ENCODE measurements at places on chromosomes 12 and 14.

DNA sequence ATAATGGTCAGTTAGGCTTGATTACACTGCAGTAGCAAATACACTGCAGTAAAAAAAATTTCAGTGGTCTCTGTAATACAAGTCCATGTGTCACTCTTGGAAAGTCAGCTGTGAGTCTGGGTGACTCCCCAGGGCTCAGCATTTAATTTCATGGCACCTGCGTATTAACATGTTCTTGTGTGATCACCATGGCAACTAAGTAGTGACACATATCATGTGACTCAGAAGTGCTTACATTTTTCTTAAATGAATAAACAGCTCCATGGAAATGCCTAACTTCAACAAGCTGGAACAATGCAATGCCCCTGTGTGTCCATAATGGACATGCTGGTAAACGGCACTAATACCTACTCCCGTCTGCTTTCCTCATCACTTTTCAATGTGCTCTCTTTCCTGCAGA lies 88.5 kb upstream of the ANO4 start:
- no peak for DNase-seq

GRCh38 chr14:26412421-26412820 lies 185.4 kb downstream of the NOVA1 start:
- no peak for DNase-seq

- DNase-seq, result no peak
Measured at GRCh38 chr14:36215217-36215598, 38.7 kb upstream of the PTCSC3 start.

DNA sequence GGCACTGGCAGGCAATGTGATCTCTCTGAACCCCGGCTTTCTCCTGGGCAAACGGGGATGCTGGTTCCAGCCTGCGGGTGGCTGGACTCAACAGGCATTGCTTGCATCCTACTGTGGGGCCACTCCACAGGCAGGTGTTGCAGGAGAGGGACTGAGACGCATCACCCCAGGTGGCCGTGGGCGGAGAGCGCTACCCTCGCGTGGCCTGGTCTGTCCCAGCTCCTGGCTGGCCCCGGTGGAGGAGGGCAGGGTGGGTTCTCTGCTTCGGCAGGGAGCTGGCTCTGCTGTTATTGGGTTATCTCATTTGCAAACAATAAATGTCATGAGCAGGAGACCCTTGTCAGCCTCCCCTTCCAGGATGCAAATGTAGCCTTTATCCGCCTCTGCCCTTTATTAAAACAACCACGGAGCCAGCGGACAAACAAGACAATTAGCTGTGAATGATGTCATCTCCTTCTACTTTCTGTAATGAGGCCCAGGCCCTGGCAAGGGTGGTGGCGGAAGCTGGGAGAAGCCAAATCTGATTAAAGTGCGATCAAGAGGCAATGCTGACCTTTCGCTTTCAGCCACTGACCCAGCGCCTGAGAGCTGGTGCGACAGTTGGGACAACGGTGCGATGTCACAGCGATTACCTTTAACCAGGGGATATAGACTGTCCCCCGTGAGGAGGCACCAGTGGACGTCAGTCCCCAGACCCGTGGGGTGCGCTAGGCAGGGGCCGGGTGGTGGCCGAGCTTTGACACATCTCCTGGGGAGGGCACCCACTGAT lies 161.8 kb downstream of the KIF26A start:
- no peak for DNase-seq

DNA sequence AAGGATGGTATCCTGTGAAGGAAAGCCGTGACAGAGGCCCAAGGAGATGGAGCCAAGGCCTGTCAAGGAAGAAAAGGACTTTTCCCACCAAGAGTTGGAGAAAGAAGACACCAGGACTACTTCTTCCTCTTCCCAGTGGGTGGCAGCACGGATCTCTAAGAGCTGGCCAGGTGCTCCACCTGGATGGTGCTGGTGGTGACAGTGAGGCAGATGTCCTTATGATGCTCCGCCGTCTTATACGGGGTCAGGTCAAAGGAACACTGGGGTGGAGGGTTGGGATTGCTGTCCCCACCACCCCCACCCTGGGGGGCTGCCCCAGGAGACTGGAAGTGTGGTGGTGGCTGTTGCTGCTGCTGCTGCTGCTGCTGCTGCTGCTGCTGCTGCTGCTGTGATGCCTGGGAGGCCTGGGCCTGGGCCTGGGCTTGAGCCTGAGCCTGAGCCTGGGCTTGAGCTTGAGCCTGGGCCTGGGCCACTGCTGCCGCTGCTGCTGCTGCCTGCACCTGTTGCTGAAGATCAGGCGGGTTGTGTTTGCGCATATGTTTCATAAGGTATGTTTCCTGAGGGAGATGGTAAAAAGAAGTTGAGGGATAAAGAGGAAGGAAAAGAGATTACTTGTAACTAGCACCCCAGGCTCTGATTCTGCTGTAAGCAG lies 4.8 kb upstream of the ING4 start:
- DNase-seq, result no peak

Measured in CD14-positive monocyte (primary cell).